Substantia nigra (tissue), 51 donors: ENCODE measurements at places on chromosomes 13 and 19.

DNA sequence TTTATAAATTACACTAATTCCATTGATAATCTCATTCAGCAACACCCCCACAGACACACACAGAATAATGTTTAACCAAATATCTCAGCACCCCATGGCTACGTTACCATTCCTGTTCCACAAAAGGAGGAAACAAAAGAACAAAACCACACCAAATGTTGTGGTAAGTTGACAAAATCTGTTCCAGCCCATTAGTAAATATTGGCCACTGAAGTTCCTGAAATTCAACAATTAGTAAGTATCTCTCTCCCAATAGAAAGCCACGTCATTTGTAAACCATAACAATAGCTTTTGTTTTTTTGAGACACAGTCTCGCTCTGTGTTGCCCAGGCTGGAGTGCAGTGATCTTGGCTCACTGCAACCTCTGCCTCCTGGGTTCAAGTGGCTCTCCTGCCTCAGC, 2.3 kb upstream of the FCAR start:
- no peak for DNase-seq

DNA sequence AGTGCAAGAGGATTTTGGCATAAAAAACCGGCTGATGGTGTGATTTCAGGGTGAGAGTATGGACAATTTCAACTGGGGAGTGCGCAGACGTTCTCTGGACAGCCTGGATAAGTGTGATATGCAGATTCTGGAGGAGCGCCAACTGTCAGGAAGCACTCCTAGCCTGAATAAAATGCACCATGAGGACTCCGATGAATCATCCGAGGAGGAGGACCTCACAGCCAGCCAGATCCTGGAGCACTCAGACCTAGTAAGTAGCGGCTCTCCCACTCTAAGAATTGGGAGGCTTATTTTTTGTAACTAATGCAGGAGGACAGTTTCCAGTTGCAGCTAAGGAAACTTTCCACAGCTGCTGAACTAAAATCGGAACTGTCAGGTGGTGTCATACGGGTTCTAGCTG, 53.6 kb downstream of the ZAR1L start:
- DNase-seq = no peak

DNA sequence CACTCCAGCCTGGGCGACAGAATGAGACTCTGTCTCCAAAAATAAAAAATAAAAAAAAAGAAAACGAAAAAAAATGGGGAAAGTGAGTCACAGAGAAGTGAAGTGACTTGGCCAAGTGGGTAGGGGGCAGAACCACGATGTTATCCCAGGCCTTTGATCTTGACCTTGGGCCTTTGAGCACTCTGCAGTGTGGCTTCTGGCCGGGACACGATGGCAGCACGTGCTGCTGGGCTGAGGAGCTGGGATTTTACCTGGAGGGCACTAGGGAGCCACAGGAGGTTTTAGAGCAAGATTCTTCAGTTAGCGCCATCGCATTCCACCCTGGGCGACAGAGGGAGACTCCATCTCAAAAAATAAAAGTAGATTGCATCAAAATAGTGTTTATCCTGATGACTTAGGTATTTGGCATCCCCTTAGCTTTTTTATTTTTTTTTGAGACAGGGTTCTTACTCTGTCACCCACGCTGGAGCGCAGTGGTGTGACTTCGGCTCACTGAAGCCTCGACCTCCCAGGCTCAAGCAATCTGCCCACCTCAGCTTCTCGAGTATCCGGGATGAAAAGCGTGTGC, 4.3 kb upstream of the TLE5 start:
- DNase-seq = no peak

GRCh38 chr13:98368019-98368418, 190.9 kb upstream of the RNF113B start:
- no peak for DNase-seq

GRCh38 chr19:55578761-55579747, 1.6 kb downstream of the ZNF579 start:
- DNase-seq = no peak

- DNase-seq = no peak
Observed at GRCh38 chr19:14428882-14429416, 4.2 kb upstream of the PKN1 start.

DNA sequence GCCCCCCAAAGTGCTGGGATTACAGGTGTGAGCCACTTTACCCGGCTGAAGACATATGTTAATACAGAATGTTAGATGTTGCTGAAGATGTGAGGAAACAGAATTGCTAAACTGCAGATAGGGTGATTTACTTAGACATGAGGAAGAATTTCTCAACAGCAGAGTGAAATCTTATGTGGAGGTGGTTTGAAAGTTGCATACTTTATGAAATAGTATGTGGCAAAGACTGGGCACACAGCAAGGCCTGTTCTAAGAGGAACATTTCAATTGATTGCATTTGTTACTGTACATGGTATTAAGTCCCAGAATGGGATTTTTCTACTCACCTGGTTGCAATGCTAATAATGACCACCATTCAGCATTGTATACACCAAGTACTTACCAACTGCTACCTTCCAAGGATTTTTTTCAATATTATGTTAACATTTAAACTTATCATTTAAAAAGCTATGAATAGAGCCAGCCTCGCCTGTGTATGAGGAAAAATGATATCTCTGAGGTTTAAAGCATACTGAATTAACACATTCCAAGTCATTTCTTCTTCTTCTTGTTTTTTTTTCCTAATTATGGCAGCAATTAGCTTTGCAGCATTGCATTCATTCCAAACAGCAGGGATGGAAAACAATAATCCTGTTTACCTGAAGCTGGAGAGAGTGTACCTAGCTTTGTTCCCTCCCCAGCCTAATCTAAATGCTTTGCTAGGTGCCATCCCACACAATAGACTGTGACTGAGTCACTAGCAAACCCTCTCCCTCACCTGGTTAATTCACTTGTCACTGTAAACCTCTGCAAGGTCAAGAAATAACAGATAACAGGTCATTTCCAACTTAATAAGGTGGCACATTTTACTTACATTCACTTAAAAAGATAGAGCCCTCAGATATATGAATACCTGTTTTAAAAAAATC, 19.4 kb upstream of the KLF5 start:
- DNase-seq = no peak

DNA sequence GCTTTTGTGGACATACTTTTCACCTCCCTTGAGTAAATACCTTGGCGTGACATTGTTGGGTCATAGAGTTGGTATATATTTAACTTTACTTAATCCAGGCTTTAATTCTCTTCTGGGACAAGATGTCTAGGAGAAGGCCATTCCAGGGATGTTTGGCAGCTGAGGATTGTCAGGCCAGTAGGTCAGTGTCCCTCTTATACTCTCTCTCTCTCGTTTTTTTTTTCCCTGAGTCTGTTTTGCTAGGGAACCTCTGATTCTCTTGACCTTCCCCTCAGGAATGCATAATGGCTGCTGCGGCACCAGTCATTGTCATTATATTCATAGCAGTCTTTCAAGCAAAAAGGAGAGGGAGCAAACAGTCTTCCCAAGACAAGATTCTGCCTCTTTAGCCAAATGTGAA, 48.8 kb downstream of the BICRA start:
- no peak for DNase-seq

DNA sequence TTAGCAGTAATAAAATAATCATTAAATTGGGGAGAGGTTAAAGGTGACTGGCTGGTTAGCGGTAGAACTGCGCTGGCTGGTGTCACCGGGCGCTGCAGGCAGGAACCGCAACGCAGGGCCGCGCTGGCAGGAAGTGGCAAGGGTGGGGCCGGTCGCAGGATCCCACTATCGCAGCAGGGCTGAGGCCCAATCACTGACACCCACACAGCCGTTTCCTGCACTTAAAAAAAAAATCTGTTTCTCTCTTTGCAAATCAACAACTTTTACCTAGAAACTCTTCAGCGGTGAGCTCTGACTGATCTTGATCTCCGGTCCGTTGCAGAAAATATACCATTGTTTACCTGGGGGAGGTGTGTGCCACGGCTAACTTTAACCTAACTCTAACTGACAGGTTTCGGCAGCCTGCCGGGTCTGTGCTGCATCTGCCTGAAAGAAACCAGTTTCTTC, 46.9 kb downstream of the KLF2 start:
- no peak for DNase-seq

DNA sequence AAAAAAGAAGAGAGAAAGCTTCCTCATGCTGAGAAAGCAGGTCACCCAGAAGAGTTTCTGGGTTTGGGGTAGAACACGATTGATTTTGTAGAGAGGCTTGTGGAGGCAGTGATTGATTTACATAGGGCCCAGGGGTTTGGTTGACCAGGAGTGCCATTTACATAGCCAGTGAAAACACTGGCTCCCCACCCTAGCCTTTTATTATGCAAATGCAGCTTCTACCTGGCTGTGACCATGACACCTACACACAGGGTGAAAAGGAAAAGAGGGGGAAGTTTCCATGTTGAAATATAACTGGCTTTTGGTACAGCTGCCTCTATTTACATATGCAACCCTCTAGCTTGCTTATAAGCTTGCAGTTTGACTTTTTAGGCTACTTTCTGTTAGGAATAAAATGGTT, 62.0 kb downstream of the ZNF100 start:
- no peak for DNase-seq

DNA sequence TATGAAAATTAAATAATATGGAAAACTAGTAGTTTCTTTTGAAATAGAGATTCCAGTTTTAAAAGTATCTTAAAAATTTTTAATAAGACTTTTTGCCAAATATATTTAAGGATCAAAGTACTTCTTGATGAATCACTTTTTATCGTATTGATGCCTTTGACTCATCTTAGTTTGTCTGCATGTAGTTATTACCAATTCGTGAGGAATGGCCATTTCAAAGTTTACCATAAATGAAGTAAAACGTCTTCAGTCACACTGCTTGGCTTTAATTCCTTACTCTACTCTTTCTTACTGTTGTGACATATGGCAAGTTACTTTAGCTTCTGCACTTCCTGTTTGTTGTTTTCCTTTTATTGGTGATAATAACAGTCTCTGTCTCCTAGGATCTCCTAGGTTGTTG, 38.3 kb downstream of the NDFIP2 start:
- no peak for DNase-seq

DNA sequence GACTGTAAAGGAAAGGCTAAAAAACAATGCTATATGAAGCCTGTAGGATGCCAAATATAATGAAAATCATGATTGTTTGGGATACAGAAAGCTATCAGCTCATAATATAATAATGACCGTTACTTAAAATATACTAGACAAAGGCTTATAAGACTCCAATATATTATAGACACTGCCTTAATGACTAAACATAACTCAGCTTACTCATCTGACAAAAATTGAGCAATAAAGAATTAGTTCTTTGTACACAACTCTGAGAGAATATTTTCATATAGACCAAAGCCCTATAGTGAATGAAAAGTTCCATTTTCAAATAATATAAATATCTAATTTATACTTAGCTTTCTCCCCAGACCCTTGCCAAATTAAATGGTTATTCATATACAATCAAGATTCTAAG, 283.3 kb downstream of the DIAPH3 start:
- DNase-seq = no peak

- DNase-seq = no peak
Observed at GRCh38 chr13:57030671-57031070, 110.0 kb upstream of the PRR20A start.

DNA sequence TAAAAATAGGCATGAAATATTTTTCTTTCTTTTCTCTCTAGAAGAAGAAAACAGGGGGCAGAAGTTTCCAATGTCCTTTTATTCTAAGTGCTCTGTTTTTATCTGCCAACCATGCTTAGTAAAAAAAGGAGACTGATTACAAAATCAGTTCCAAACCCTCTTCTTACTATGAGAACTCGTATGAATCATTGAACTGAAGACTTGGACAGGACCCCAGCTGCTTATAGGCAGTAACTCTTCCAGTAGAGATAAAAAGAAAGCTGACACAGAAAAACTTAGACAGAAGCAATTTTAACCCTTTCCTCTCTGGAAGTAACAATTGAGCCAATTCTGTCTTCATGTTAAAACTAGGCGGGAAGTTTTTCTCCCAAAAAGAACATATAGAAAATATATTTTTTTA, 24.5 kb upstream of the FREM2 start:
- no peak for DNase-seq

DNA sequence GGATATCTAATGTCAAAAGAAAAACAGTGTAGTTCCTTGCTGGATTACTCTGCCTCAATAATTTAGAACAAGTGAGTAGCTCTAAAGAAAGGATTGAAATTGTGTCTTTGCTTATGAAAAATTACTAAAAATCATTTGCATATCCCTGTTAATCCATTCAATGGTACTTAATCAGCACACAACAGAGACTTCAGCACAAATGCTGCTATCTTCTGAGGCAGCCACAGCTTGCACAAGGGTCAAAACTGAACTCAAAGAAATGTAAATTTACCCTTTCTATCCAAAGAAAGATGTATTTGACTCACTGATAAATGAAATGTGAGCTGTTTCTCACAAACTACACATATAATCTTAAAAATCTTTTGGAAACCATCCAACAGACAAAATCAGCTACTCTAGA, 116.2 kb downstream of the LHFPL6 start:
- no peak for DNase-seq

GRCh38 chr19:4284176-4284958, 5.3 kb downstream of the SHD start:
- DNase-seq = no peak

DNA sequence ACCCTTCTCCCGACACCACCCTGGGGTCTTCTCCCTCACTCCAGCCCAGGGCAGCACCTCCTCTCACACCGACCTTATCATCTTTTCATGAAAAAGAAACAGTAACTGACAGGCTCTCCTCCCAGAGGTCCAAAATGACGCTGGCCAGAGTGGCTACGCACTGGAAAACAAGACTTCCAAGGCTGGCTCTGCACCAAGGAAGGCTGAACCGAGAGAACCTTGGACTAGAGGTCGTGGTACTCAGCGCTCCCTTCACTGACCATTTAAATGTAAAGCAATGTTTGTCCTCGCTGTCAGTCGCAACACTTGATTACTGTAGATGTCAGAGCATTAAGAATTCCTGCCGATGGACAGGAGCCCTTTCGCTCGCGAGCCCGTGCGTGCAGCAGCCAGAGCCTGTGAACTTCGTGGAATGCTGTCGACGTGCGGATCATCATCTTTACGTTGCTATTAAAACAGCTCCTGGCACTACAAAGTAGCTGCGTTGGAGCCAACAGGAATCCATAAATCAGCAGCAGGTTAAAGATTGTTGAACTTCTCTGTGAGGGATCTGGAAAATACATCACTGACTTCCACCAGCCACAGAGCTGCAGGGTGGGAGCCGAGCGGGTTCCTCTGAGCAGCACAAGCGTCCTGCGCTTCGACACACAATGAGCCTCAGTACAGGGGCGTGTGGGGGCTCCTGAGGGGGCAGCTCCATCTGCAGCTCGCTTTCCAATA, 125.5 kb upstream of the MCF2L start:
- no peak for DNase-seq

DNA sequence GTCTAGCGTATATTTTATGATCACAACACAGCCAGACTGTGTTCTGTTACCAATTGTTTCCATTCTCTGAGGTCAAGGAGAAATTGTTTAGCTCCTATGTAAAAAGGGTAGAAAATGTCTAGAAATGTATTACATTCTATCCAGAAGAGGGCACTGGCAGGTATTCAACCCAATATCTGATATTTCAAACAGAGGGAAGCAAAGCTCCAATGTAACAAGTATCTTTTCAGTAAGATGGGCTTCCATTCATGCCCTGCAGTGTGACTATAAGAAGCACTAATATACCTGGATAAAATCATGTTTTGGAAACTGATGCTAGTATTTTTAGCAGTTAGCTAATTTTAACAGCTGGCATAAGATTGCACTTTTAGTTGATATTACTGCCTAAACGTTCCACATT, 312.7 kb downstream of the FGF14 start:
- no peak for DNase-seq
